NCI-H2081 treated with DMSO at 0.1 percent for 48 hours (cell line): ENCODE measurements at places on chromosomes 2 and 18.

DNA sequence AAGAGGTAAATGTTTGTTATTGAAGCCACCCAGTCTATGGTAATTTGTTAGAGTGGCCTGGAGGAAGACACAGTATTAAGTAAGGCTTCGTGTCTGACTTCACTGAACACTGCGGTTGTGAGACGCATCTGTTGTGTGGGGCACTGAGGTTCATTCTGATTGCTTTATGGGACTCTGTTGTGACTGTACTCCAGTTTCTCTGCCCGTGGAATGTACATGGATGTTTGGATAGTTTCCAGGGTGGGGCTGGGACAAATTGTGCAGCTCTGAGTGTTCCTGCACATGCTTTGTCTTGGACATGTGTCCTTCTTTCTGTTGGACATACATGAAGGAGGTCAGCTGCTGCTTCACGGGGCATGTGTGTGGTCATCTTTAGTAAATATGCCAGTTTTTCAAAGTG is 58.6 kb downstream of the ODC1 start:
- no peak for DNase-seq

GRCh38 chr2:207683879-207684627 is 27.4 kb upstream of the CCNYL1 start:
- no peak for DNase-seq

- DNase-seq, result no peak
Observed at GRCh38 chr2:1655461-1655860, 88.9 kb downstream of the PXDN start.

- DNase-seq, result no peak
Observed at GRCh38 chr18:51009072-51009471, 20.9 kb upstream of the SMAD4 start.

GRCh38 chr2:232213176-232213575 is 165.4 kb upstream of the ALPP start:
- DNase-seq, result no peak

DNA sequence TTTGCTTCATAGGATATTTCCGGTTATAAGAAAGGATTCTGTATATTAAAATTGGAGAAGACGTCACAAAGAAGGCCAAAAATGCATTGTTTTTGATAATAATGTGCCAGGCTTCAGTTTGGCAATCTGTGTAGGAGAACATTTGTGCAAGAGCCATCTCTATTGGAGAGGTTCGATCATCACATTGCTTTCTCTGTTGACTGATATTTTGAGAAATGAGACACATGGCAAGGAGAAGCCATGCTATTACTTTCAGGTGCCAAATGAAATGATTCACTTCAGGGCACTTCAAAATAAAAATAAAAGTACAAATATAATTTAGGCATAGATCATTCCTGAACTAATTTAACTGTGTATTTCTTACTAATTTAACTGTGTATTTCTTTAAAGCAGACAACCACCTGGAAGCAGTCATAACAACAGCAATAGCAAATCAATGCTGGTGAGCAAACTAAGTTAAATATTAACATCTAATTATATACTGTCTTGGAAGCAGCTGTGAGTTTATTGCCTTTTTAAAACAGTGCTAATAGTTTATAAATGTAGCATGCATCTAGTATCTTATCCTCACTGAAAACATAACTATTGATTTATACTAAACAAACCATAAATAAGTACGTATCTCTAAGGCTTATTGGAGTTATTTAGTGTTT is 50.2 kb upstream of the CHST9 start:
- no peak for DNase-seq

DNA sequence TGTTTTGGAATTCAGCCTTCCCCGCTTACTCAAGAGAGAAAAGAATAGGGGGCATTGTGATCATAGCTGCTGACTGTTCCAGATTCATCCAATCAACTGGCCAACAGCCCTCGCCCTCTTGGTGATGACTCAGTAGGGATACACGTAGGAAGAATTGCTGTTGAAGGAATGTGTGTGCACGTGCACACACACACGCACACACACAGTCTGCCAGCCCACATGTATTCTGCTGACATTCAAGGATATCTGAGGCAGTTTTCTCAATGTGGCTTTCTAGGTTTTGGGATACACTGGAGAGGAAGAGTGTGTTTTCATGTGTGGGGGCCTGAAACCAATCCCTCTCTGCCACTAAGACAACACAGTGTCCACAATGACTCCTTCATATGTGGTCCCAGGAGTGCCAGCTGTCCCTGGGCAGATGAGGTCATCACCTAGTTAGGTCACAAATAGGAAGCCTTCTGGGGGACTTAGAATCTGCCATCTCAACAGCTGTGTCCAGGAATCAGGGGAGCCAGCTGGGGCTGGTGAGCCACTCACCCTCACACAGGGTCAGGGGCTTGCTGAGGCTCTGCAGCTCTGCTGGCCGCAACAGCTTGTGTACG is 352.6 kb downstream of the SS18 start:
- no peak for DNase-seq

- DNase-seq, result no peak
Observed at GRCh38 chr2:205464681-205465080, 217.6 kb upstream of the NRP2 start.

DNA sequence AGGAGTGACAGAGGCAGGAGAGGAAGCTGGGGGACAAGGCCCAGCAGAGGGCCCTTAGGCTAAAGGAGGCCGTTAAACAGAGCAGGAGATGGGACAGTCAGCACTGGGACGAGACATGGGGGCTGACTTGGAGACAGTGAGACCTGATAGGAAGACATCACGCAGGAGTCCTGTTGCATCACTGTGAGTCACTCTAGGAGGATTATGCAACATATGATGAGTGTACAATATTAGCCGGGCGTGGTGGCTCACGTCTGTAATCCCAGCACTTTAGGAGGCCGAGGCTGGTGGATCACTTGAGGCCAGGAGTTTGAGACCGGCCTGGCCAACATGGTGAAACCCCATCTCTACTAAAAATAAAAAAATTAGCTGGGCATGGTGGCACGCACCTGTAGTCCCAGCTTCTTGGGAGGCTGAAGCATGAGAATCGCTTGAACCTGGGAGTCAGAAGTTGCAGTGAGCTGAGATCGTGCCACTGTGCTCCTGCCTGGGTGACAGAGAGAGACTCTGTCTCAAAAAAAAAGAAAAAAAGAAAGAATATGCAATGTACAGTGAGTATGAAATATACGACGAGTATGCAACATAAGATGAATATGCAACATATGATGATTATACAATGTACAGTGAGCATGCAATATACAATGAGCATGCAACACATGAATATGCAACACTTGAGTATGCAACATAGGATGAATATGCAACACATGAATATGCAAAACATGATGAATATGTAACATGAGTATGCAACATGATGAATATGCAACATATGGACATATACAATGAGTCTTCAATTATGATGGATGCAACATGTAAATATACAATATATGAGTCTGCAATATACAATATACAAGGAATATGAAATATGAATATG is 83.3 kb upstream of the ID2 start:
- no peak for DNase-seq

GRCh38 chr2:228067309-228067708 is 114.2 kb downstream of the SPHKAP start:
- no peak for DNase-seq

GRCh38 chr18:51253476-51253875 is 56.0 kb upstream of the MEX3C start:
- DNase-seq, result no peak

GRCh38 chr2:102098756-102099155 is 43.8 kb upstream of the IL1R1 start:
- no peak for DNase-seq

DNA sequence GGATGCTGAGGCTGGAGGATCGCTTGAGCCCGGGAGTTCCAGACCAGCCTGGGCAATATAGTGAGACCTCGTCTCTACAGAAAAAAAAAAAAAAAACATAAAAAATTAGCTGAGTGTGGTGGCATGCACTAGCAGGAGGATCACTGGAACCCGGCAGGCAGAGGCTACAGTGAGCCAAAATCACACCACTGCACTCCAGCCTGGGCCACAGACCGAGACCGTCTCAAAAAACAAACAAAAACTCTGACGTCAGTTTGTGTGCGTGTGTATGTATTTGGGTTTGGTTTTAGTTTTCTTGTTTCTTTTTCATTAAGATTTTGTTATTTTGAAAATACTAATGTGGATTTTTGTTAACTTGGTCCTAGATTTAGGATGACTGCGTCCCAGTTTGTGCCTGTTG is 19.0 kb downstream of the CEP68 start:
- DNase-seq, result no peak

DNA sequence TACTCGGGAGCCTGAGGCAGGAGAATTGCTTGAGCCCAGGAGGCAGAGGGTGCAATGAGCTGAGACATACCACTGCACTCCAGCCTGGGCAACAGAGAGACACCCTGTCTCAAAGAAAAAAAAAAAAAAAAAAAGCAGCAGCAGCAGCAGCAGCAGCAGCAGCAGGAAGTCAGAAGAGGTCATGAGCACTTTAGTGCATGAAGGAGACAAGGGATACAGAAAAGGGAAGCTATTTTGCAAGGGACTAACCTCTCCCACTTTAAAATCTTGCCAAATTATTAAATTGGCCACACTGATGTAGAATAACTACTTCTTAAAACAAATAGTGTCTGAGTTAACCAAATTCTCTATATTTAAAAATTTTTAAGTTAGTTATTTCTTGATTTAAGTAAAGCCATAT is 113.4 kb upstream of the PDE1A start:
- no peak for DNase-seq

GRCh38 chr2:239247401-239248245 is 153.2 kb downstream of the HDAC4 start:
- DNase-seq, result no peak
